ENCODE measurements at places on chromosomes 2 and 18.

DNA sequence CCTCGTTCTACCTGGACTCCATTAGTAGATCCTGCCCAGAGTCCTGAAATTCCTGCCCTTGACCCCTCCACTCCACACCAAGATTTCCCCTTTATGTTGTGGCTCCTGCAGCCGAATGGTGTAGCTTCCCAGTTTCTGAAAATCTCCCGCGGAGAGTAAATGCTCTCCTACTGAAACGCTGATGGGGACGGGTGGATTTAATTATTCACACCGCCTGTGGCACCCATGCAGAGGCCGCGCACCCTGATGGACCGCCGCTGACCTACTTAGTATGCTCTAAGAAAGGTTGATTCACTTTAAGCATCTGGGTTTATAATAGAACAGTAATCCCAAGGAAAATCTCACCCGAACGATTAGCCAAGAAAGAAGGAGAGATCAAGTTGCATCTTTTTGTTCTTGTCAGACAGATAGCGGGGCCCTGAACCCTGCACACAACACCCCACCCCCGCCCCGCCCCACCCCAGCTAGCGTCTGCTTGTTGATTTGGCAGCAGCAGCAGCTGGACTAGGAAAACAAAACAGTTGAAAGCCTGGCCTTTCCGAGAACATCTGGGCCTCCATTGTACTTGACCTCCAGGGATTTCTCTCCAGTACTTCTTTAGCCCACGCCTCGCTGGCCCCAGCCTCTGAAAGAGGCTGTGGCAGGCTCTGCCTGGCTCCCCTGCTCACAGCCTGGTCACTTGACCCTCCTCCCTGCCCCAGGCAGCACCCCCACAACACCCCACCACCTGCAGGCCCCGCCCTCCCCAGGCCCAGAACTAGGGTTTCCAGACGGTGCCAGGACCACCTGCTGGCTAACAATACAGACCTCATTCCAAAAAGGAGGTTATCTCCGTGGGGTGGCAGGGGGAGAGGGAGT lies 53.6 kb downstream of the DPYSL5 start:
- DNase-seq: no peak

GRCh38 chr18:46706968-46707367 lies 49.9 kb downstream of the ST8SIA5 start:
- no peak for DNase-seq

- no peak for DNase-seq
Measured at GRCh38 chr2:77348821-77349220, 173.4 kb downstream of the LRRTM4 start.

GRCh38 chr2:154226931-154227330 lies 355.2 kb downstream of the GALNT13 start:
- DNase-seq: no peak

DNA sequence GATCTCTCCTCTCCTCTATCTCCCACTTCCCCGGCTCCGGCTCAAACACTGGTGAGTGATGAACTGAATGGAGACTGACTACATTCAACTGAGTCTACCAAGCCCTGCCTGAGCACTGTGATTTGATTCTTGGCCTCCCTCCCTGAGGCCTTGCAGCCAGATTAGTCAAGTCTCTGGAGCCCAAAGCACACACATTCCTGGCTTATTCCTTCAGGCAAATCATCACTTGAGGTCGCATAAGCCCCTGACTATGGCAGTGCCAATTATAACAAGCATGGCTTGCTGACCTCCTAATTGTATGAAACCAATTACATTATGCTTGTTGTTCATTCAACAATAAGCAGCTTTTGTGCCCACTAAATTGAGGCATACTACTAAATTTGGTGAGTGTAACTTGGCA lies 34.6 kb downstream of the EFEMP1 start:
- DNase-seq: no peak
